Central memory CD8-positive, alpha-beta T cell (primary cell): ENCODE measurements at places on chromosomes 4 and X.
A peak's percentile ranks its signal among the peaks of the same experiment; 100 is the strongest.

DNA sequence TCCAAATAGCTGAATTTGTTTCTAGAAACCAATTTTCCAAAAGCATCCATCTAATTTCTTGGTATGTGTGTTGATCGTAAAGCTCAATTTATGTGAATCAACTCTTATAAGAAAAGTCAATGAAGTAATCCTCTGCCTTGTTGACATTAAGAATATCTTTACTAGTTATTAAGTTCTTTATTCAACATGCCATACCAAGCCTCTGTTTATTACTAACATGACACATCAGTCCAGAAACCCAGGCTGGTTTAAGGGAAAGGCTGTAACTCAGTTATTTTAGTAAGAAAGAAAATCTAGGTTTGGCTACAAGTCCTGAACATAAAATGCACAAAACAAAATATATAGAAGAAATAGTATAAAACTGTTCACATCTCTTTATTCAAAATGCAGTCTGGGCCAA, 48.0 kb downstream of the KLHL34 start:
- H3K4me1 ChIP-seq = no peaks in the 10 kb centered on the region
- H3K4me3 ChIP-seq = no peak overlapping the region
- H3K27ac ChIP-seq = no peak overlapping the region
- H3K36me3 ChIP-seq = no peaks in the 10 kb centered on the region

DNA sequence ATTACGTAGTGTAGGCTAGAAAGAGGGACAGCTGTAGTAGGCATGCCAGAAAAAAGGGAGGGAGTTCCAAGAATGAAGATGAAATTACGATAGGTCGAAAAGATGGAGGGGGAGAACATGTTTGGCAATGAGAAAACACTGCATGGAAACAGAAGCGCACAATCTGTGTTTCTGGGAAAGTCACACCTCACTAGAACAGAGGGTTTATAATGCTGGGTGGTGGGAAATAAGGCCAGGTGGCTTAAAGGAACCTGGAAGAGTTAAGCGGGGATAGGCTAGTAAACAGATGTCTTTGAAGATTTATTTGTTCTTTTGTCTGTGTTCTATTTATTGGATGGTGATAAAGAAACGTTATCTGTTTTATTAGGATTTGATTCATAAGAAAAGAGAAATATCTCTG, 29.1 kb downstream of the TRAPPC11 start:
- H3K27ac ChIP-seq = no peak overlapping the region
- peaks cover 51% of the 10 kb centered on the region for H3K36me3 ChIP-seq
- DNase-seq = no peak
- H3K4me3 ChIP-seq = no peak overlapping the region

DNA sequence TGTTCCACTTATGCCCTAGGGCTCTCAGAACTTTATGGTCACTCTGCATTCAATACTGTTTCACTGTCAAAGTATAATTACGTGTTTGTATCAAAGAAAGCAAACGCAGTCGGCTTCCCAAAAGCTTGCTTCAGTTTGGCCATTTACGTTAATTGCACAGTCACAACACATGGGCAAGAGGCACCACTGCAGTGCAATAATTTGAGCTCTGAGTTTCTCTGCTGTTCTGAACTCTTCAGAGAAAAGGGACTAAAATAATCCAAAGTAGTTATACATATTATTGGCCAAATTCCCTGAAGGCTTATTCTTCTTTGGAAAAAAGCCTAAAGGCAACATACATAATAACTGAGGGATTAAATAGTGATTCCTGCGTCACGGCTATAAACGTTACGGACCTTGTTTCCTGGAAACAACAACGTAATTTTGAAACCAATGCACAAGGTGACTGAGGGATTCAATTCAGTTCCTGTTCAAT, 51.3 kb downstream of the RNF150 start:
- no peaks in the 10 kb centered on the region for H3K36me3 ChIP-seq
- no peaks in the 10 kb centered on the region for H3K4me1 ChIP-seq
- H3K27me3 ChIP-seq = no peaks in the 10 kb centered on the region
- no peak for DNase-seq

GRCh38 chrX:13380211-13380610, 60.4 kb upstream of the ATXN3L start:
- H3K4me1 ChIP-seq = no peaks in the 10 kb centered on the region
- DNase-seq = no peak
- H3K36me3 ChIP-seq = no peaks in the 10 kb centered on the region
- H3K27ac ChIP-seq = peak overlapping the region; percentile 42

GRCh38 chrX:7515681-7516413, 327.1 kb upstream of the VCX start:
- no peaks in the 10 kb centered on the region for H3K4me1 ChIP-seq
- H3K4me3 ChIP-seq = no peak overlapping the region
- H3K36me3 ChIP-seq = no peaks in the 10 kb centered on the region
- H3K27me3 ChIP-seq = no peaks in the 10 kb centered on the region
- H3K27ac ChIP-seq = no peak overlapping the region
